ENCODE measurements at places on chromosomes 7 and 10.

GRCh38 chr7:114007386-114007785 lies 88.6 kb upstream of the PPP1R3A start:
- no peak for DNase-seq

- DNase-seq: no peak
Observed at GRCh38 chr7:134690614-134691504, 44.2 kb downstream of the BPGM start.

GRCh38 chr7:19116121-19117090 lies 1.0 kb downstream of the TWIST1 start:
- DNase-seq: no peak

- no peak for DNase-seq
Observed at GRCh38 chr7:147774461-147774860, 816.1 kb upstream of the C7orf33 start.

- no peak for DNase-seq
Observed at GRCh38 chr7:20795881-20796280, 9.2 kb upstream of the SP8 start.

- DNase-seq: no peak
Observed at GRCh38 chr10:46559231-46559671, 2.8 kb upstream of the GPRIN2 start.

DNA sequence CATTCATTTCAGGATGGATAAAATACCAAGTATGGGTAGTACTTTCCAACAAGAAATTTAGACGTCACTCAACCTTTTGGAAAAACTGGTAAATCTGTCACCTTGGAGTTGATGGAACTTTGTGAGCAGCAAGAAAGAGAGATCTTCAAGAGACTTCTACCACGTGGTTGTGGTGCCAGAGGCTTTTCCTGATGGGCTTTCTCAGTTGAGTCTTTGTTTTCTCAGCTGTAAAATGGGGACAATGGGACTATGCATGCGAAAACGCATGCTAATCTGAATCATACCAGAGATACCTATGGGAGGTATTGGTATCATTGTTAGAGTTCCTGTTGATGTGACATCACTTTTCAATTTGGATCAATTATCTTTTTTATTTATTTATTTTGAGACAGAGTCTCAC lies 59.4 kb downstream of the THNSL1 start:
- DNase-seq: no peak

GRCh38 chr7:47310020-47310419 lies 271.9 kb downstream of the TNS3 start:
- DNase-seq: no peak

DNA sequence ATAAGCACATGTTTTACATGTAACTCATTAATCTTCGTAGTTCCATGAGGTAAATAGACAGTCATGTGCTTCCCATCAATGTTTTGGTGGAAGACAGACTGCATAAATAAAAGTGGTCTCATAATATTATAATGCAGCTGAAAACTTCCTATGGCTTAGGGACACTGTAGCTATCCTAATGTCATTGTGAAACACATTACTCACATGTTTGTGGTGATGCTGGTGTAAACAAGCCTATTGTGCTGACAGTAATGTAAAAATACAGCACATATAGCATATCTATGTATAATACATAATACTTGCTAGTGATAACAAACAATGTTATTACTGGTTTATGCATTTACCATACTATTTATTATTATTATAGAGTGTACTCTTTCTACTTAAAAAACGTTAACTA lies 37.2 kb upstream of the PLXDC2 start:
- no peak for DNase-seq

DNA sequence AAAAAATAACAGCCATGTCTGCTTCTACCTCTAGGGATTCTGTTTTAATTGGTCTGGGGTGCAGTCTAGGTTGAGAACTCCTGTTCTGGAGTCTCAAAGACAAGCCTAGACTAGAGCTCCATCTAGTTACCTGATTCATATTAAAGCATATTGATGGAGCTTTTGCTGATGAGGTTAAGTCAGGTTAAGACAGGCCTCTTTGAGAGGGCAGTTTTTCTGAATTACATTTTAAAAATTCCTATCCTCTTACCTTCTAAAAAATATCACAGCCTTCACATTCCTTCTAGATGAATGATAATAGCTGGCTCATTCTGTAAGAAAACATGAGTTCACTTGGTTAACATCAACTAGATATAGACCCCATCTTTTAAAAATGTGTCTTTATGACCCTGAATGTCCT lies 28.9 kb downstream of the MGAM start:
- no peak for DNase-seq

- no peak for DNase-seq
Observed at GRCh38 chr7:82397879-82398524, 45.6 kb downstream of the CACNA2D1 start.

DNA sequence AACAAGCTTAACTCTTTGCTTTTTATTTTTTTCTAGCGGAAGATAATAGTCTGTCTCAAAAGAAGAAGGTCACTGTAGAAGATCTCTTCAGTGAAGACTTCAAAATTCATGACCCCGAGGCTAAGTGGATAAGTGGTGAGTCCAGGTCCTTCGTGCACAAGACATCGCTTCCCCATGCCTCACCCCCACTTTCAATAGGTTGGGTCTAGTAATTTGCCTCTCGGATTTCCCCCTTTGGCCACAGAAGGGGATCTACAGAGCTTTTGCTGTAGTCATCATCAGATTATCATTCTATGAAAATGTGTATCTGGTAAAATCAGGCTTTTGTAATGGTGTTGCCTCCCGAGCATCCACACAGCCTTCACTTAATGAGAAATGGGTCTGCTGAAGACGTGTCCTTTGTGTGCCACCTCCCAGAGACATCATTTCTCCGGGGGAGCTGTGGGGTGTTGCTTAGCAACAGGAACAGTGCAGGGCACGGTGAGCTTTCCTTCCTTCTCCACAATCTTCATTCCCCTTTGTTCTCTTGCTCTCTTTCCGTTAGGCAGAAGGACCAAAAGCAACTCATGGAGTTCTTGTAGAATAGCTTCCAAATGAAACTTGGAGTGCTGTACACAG lies 422.8 kb downstream of the DPP6 start:
- no peak for DNase-seq

DNA sequence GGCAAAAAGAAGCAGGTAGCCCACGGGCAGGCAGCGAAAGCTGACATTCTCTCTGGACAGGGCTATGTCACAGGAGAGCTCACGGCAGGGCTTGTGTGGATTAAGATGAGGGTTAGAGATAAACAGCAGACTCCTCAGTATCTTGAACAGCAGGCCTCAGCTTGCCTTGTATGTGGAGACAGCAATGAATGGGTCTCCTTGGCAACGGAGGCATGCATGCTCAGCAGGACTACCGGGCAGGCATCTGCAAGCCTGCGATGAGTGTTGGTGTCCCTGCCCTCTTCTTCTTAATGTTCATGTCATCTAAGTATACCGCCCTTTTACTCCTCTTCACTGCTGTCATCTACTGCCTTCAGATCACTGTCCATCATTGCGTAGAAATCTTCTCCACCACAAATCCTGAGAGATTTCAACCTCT lies 81.9 kb upstream of the C1GALT1 start:
- DNase-seq: no peak

Data from stimulated activated CD8-positive, alpha-beta memory T cell treated with anti-CD3 and anti-CD28 coated beads, Interleukin-7, amount 100 ng/mL, for 4 hours (primary cell).